Esophagus mucosa (tissue), 1 donor: ENCODE measurements at places on chromosomes 7 and 10.
A peak's percentile ranks its signal among the peaks of the same experiment; 100 is the strongest.

- ATAC-seq: no peak
Measured at GRCh38 chr10:126867567-126868365, 37.5 kb upstream of the DOCK1 start.

GRCh38 chr7:72275382-72276070 is 136.6 kb downstream of the CALN1 start:
- no peak for ATAC-seq

DNA sequence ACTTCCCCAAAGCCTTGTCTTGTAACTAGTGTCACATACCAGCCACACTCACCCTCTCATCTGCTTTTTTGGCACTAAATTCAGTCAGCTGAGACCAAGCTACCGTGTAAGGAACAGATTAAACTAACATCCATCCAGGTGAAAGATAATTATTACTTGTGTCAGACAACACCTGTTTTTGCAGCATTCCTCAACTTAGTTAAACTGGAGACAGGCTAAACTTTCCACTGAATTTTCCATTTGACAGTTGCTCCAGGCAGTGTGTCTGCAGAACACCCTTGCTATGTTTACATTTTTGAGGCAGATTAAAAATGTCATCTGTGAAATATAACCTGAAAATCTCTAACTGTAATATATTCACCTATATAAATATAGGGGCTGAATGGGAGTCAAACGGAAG is 73.6 kb downstream of the CYP26A1 start:
- no peak for ATAC-seq

DNA sequence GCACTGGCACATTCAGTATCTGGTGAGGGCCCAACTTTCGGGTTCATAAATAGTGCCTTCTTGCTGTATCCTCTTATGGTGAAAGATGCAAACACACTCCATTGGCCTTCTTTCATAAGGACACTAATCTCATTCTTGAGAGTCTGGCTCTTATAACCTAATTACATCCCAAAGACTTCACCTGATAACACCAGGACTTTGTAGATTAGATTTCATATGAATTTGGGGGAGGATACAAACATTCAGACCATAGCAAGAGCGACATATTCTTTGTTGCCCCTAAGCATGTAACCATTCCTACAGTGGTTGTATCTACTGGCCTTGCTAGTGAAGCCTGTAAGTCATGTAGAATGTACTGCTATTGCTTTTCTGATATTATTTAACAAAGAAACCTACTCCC is 525.2 kb downstream of the GFRA1 start:
- ATAC-seq: no peak

GRCh38 chr7:146119002-146119401 is 2.4 kb downstream of the CNTNAP2 start:
- no peak for ATAC-seq

DNA sequence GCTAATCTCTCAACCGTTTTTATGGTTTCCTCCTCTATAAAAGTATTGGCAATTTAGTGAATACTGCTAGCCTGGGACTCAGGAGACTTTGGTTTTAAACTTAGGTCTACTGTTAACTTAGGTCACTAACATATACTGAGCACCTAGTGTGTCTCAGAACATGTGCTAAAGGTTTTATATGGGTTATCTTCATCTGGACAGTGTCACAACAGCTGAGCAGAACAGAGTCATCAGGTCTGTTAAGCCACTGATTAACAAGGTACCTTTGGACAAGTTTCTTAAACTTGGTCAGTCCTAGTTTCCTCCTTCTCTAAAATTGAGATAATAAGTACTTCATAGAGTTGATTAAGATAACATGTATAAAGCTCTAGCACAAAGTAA is 30.6 kb downstream of the NET1 start:
- no peak for ATAC-seq

DNA sequence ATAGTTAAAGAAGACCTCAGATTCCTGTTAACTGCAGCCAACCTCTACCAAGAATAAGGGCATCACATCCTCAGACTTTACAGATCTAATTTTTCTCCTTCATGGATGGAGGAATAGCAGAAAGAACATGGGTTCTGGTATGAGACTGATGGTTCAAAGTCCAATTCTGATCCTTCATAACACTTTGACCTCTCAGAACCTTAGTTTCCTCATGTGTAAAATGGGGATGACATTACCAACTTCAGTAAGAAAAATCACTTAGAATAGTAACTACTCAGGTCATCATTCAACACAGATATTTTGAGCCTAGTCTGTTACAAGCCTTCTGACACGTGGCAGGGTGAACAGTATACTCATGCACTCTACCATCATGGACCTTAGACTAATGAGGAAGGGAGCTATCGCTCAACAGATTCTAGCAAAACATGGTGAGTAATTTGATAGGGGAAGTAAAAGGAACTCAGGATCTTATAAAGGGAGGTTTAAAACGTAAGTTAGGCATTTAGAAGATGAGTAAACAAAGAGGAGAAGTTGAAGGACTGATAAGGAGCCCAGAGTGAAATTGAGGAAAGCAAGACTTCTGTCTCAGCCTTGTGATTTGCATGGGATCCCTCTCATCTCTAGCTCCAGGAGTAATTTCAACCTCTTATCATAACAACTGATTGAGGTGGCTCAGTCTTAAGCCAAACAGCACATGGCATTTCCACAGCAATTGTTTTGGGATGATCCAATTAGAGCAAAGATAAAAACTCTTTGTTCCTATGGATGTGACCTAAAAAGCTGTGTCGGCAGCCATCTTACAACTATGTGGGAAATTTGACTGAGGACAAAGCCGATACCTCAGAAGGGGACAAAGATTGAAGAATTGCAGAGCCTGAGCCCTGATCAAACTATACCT is 69.2 kb upstream of the TCF7L2 start:
- no peak for ATAC-seq

DNA sequence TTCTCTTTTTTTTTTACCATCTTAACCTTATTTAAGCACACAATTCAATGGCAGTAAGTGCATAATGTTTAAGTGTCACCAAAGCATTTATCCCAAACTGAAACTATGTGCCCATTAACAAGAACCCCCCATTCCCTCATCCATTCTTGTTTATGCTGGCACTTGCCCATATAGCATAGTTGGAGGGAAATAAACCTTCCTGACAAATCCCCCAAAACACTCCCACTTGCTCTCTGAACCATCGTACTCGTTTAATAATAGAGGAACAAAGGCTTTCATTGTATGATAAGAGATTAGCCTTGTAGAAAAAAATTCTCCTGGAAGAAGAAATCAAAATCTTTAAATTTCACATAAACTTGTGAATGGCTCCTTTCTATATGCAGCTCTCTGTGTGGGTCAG is 26.4 kb upstream of the KCNMA1 start:
- no peak for ATAC-seq

- ATAC-seq: no peak
Measured at GRCh38 chr10:4337563-4337962, 488.4 kb upstream of the AKR1E2 start.

DNA sequence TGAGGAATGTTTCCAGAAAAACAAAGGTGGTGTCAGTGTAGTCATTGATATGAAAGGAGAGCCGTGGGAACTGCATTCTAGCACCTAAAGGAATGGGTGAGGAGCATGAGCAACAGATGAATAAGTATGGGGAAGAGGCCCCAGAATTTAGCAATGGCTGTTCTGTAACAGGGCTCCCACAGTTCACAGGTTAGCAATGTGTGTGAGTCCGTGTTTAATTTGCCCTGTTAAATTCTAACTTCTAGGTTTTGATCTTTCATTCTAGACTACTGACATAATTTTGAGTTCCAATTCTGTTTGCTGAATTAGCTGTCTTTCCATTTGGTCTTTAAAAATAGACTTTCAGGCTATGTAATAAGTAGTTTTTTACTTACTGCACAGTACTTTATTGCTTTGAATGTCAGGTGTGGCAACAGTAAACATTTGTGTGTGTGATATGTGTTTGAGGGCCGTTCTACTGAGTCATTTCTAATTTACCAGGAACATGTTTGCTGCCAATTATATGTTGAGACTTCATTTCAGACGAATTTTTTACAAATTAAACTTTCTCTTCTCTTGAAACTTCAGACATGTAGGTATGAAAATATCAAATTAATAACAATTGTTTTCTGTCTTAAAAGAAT is 8.8 kb downstream of the STK17A start:
- peak; percentile 75 for ATAC-seq

DNA sequence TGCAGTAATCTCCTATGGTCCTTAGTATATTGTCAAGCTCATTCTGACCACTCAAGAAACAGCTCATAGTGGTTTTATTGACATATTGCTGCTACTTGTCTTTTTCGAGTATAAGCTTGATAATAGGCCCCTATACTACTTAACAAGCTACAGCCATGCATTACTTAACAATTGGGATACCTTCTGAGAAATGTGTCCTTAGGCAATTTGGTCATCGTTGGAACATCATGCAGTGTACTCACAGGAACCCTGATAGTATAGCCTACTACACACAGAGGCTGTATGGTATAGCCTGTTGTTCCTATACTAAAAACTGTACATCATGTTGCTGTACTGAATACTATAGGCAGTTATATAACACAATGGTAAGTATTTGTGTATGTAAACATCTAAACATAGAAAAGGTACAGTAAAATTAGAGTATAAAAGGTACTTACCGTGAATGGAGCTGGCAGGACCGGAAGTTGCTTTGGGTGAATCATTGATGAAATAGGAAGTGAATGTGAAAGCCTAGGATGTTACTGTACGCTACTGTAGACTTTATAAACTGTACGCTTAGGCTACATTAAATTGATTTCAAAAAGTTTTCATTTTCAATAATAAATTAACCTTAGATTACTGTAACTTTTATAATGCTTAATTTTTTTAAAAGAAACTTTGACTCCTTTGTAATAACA is 160.9 kb downstream of the LRRC4 start:
- ATAC-seq: no peak
